Fibroblast of skin of right biceps (primary cell): ENCODE measurements at places on chromosomes 11 and 22.

- DNase-seq: no peak
Measured at GRCh38 chr22:50169181-50169759, 1.3 kb upstream of the PANX2 start.

GRCh38 chr22:16960220-16960883 is 47.7 kb downstream of the GAB4 start:
- no peak for DNase-seq

GRCh38 chr11:34457607-34458006 is 18.9 kb downstream of the CAT start:
- no peak for DNase-seq

GRCh38 chr11:34549271-34549670 is 35.7 kb upstream of the ELF5 start:
- DNase-seq: no peak

DNA sequence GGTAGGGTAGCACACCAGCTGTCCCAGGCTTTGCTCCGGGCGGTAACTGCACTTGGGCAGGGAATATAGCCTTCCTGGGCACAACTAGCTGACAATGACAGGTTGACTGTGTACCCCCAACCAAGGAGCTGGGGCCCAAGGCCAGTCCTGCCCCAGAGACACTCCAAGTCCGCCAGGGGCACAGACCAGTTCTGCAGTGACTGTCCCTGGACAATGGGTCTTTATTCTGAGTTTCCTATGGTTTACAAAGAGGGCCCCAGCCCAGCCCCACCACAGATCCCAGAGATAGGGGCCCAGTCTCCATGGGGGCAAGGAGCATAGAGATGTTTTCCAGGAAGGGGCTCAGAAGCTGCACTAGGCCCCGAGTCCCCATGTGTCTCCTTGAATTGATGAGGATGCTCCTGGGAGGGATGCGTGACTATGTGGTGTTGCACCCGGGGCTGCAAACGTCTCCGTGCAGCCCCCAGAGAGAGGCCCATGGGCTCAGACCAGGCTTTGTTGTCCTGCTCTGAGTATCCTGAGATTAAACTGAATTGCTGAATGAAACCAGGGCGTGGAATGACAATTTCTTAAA is 48.4 kb downstream of the CD6 start:
- DNase-seq: no peak

DNA sequence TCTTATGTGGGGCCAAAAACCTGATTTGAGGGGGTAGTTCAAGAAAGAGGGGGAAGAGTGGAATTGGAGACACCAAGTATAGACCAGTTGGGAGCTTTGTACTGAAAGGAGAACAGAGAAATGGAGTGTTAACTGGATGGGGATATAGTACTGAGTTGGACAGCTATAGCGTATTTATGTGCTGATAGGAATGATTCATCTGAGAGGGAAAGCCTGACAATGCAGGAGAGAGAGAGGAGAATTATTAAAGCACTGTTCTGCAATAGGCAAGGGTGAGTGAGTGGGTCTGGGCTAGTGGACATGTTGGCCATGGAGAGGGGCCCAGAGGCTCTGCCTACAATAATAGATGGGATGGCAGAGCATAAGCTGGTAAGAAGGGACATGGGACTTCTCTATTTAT is 52.9 kb upstream of the PITPNB start:
- DNase-seq: no peak

GRCh38 chr11:61516191-61516590 is 7.6 kb downstream of the LRRC10B start:
- DNase-seq: peak; percentile 7

- DNase-seq: no peak
Measured at GRCh38 chr11:110126936-110127335, 33.7 kb downstream of the ZC3H12C start.

- DNase-seq: no peak
Measured at GRCh38 chr11:19355601-19356000, 114.9 kb upstream of the E2F8 start.
